ENCODE measurements at places on chromosomes 2 and 18.

DNA sequence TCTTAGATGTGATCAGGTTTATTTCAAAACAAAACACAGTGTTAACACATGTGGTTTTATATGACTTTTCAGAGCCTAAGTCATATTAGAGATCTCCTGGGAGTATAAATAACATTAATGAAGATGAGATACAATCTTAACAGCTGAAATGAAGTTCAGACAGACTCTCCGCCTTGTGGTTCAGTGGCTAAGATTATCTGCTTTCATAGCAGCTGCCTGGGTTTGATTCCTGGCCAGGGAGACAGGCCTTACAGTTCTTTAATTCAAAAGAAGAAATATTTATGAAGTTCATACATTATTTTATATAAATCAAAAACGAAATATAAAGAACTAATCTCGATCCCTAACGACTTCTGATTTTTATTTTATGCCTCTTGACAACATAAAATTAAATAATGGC is 35.2 kb upstream of the TTC32 start:
- no peak for DNase-seq

DNA sequence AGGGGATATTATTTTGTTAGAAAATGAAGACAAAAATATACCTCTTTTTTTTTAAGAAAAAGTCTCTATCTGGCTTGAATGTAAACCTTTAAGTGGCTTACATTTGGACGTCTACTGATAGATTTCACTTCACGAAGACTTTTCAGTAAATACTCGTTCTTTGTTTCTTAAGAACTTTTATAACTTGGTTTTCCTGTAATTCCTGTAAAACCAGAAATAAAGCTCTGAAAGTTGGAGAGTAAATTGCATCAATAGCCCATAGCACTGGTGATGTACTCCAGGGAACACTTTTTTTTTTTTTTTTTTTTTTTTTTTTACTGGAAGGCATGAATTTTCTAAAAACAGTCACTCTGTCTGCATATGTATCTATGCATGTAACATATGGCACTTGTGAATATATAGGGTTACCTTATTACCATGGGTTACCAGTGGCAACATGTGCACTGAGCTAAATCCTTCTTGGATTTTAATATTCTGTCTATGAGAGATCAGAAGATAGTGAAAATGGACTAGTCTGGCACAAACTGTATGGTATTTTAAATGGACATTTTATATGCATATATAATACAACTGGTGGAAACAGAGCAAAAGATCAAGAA is 309.2 kb upstream of the TCF4 start:
- DNase-seq, result no peak

DNA sequence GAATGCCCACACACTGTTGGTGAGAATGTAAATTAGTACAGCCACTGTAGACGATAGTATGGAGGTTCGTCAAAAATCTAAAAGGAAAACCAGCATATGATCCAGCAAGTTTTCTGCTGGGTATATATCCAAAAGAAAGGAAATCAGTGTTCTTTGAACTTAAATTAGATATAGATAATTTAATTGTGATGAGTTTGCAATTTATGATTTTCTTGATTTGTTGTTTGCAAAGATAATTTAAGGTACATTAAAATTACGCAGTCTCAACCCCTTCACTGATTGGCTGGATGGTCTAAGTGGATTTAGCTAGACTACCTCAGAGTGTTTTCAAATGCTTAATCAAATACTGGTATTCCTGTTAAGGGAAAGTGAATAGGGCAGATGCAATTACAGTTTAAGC is 302.2 kb downstream of the GALNT13 start:
- no peak for DNase-seq

GRCh38 chr2:191045141-191045540 is 31.2 kb upstream of the STAT1 start:
- no peak for DNase-seq

DNA sequence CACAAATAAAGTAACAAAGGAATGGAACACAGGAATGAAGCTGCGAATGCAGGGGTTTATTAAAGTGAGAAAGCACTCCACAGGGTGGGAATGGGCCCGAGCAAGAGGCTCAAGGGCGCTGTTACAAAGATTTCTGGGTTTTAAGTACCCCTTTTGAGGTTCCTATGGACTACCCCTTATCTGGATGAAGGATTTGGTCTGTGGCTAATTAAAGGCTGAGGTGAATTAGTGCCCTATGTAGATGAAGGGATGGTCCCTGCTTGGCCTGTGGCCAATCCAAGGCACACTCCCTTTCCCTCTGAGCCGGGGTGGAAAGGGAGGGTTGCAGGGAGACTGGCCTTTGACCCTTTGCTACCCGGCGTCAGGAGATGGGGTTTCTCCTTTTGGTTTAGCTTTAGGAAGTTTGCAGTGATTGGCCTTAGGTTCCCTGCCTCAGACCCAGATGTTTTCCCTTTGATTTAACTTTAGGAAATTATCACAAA is 47.5 kb upstream of the CNGA3 start:
- DNase-seq, result no peak

DNA sequence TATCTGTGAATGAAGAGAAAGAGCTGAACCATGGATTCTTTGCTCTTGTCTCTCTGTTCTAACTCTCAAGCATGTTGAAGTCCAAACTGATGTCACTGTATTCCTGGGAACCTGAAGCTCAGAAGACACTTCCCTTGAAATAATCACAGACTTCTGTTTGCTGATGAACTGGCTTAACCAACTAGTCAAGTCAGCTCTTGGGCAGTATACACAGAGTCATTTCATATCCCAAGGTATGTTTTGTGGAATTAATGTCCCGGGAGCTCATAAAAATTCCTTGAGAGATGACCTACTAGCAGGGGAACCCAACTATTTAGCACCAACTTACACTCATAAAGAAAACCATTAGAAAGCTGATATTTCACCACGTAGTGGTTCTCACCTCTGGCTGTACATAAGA is 156.6 kb downstream of the NR4A2 start:
- DNase-seq, result no peak

- no peak for DNase-seq
Measured at GRCh38 chr18:5238371-5238976, 41.4 kb upstream of the AKAIN1 start.

GRCh38 chr2:175004730-175004979 is 526 bp downstream of the CHN1 start:
- no peak for DNase-seq

DNA sequence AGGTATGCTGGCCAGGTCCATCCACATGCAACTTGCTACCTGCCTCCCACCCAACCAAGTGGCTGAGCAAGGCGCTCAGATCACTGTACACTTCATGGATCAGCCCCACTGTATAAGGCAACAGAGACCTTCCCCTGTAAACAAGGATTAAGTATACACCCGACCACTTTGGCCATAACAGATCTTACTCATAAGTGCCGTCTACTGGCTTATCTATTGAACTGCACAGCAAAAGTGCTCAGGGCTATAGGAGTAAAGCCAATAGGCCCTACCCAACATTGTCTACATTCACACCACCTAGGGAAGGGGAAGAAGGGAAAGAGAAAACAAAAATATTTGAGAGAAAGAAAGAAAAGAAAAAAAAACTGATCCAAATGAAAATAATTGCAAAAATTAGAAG is 663.9 kb upstream of the LRRTM1 start:
- DNase-seq, result no peak
